ENCODE measurements at places on chromosomes 16 and 17.

DNA sequence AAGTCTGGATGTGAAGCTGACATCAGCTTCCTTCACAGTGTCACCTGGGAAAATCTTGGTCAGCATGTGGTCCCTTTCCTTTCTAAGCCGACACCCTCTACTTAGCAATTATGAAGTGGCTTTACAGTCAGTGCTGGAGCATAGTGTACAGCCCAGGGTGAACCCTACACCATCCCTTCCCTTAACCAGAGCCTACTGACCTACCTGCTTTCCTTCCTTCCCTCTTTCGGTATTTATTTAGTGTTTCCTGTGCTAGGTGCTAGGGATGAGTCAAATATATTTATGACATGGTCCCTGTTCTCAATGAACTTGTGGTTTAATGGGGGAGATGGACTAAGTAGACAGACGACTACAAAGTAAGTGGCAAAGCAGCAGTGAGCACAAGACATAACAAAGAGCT is 77.5 kb downstream of the CDK5R1 start:
- DNase-seq, result no peak

DNA sequence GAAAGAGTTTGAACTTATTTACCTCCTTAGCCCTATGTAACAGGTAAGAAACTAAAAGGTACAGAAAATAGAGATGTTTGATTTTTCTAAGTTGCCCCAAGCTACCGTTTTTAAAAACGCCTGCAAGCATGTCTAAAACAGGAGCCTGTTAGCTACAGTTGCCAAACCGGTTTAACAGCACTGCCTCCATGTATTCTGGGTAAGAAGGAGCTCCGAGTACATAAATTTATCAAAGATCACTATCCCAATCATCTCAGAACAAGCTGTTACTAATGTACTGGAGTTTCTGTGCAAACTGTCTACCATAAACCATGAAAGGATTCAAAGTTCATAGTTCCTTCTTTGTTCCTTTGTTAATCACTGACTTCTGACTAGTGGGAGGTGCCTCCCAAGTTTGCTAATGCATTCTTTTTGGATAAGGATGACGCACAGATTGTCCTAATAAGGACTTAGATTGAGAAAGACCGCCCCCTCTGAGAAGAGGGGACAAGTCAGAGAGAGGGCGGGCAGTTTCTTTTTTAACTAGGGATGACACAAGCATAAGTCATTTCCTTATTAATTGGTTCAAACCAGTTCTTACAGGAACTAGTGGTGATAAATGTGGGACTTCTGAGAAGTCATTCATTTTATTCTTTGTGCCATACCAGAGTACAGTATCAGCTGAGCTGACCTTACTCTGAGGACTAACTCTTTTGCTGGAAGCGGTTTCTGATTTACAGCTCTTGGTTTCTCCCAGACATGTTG is 55.3 kb downstream of the TUBD1 start:
- peak; percentile 93 for DNase-seq

- DNase-seq, result no peak
These were observed 6.6 kb downstream of the NDRG4 start for GRCh38 chr16:58506241-58507194.

DNA sequence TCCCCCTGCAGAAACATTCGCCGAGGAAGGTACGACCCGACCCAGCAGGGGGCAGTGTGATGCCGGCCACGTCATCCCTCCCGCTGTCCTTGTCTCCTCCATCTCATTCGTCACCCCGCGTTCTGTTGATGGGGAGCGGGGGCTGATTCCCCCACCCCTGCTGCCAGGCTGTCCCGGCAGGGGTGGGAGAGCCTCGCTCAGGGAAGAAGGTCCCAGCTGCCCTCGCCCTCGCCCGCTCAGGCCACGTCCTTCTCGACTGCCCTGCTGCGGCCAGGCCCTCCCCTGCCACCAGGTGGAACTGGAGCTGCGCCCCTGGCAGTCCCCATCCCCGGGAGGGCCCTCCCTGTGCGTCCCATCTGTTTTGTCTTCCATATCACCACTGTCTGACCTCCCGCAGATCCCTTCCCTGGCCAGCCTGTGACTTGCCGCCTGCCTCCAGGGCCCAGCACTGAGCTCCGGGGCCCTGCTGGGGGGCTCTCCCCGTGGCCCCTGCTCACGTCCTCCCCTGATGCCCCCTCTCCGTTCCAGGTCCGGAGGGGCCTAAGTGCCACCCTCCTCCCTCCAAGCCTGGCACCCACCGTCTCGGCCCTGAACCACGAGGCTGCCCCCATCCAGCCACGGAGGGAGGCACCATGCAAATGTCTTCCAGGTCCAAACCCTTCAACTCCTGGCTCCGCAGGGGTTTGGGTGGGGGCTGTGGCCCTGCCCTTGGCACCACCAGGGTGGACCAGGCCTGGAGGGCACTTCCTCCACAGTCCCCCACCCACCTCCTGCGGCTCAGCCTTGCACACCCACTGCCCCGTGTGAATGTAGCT is 20.6 kb downstream of the ADAM11 start:
- DNase-seq, result peak; percentile 87

- DNase-seq, result peak; percentile 11
These were observed 7.8 kb upstream of the MYH8 start for GRCh38 chr17:10429421-10430045.
